ENCODE measurements at places on chromosomes 11 and 22. TPM values are rescaled to one million over a fixed set of nuclear protein-coding genes. Genes with fewer than 3 reads are reported as not detected.

Gene GCAT
- total RNA-seq, result 8.6 TPM

Gene PPARA
- 4.9 TPM for total RNA-seq

Gene OR51A4
- total RNA-seq, result not detected

Gene PRRG4
- total RNA-seq, result under 0.01 TPM
